ENCODE measurements at places on chromosomes 5 and 9. TPM values are rescaled to one million over a fixed set of nuclear protein-coding genes. Genes with fewer than 3 reads are reported as not detected.

DNA sequence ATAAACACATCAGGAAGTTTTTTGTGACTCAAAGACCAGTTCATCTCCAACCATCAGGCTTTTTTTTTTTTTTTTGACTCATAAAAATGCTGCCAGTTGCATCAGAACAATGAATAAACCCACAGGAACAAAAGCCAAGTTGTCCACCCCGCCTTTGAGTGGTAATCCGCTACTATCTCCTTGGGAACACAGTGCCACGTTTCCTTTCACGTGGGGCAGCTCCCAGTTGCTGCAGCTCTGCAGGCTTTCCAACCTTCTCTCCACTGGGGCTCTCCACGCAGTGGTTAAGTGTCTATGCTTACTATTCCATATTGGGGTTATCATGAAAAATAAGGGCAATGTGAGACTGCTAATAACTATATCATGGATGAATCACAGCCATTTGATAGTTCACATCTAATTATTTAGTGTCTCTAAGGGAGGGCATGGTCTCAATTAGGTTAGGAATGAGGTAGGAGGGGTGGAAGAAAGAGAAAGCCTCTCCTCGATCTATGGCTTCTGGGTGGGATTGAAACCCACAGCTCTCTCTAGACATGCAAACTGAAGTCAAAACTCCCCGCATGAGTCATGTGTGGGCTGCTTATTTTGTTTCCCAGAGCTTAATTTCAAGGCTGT, 55.8 kb upstream of the ACTBL2 start:
- H3K27me3 ChIP-seq: no peaks in the 10 kb centered on the region
- no peak overlapping the region for H3K27ac ChIP-seq
- DNase-seq: no peak
- no peaks in the 10 kb centered on the region for H3K36me3 ChIP-seq
- no peak overlapping the region for H3K4me3 ChIP-seq

GRCh38 chr5:126912616-126913200, 117.7 kb downstream of the MARCHF3 start:
- no peak overlapping the region for H3K4me3 ChIP-seq
- DNase-seq: no peak
- no peaks in the 10 kb centered on the region for H3K4me1 ChIP-seq
- H3K36me3 ChIP-seq: no peaks in the 10 kb centered on the region

GRCh38 chr9:107059220-107059619, 196.3 kb downstream of the ZNF462 start:
- H3K36me3 ChIP-seq: no peaks in the 10 kb centered on the region
- no peaks in the 10 kb centered on the region for H3K4me1 ChIP-seq
- no peak for DNase-seq

GRCh38 chr5:87074934-87075541, 192.6 kb upstream of the RASA1 start:
- H3K27ac ChIP-seq: no peak overlapping the region
- H3K27me3 ChIP-seq: no peaks in the 10 kb centered on the region
- H3K4me3 ChIP-seq: no peak overlapping the region
- no peaks in the 10 kb centered on the region for H3K36me3 ChIP-seq
- DNase-seq: peak; percentile 67

DNA sequence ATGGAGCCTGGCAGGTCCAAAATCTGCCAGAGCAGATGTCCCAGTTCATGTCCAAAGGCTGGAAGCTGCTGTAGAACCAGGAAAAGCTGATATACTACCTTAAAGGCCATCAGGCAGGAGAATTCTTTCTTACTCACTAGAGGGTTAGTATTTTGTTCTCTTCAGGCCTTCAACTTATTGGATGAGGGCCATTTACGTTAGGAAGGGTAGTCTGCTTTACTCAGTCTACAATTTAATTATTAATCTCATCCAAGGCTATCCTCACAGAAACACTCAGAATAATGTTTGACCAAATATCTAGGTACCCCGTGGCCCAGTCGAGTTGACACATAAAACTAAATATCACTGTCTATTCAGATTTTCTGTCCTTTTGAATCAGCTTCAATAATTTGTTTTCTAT, 437.4 kb downstream of the TLE4 start:
- H3K4me1 ChIP-seq: peaks cover 10% of the 10 kb centered on the region
- H3K27me3 ChIP-seq: no peaks in the 10 kb centered on the region
- H3K27ac ChIP-seq: no peak overlapping the region
- H3K36me3 ChIP-seq: no peaks in the 10 kb centered on the region
- no peak for DNase-seq
- H3K4me3 ChIP-seq: no peak overlapping the region

- H3K27me3 ChIP-seq: no peaks in the 10 kb centered on the region
- no peak overlapping the region for H3K27ac ChIP-seq
- H3K36me3 ChIP-seq: no peaks in the 10 kb centered on the region
- DNase-seq: no peak
Observed at GRCh38 chr5:34545626-34546025, 110.5 kb upstream of the RAI14 start.

- H3K36me3 ChIP-seq: no peaks in the 10 kb centered on the region
- DNase-seq: no peak
- no peaks in the 10 kb centered on the region for H3K27me3 ChIP-seq
- H3K4me3 ChIP-seq: no peak overlapping the region
- no peaks in the 10 kb centered on the region for H3K4me1 ChIP-seq
- H3K27ac ChIP-seq: no peak overlapping the region
Observed at GRCh38 chr5:135851915-135852845, 17.7 kb downstream of the SLC25A48 start.

DNA sequence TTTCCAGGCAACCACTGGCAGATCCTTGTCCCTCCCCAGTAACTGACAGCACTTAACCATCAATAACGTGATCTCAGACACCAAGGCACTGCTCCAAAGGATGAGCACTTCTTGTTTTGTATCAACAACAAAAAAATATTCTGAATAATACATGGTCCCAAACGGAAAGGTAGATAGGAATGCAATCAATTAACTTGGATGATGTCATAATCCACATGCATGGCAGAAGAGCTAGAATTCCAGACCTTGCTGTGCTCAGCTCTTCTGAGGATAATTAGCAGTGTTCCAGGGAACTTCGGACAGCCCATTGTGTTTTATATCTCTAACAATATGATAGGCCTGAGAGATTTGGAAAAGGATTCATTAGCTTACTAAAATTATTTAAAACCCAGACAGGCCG, 288.4 kb upstream of the PCSK5 start:
- H3K27ac ChIP-seq: no peak overlapping the region
- no peaks in the 10 kb centered on the region for H3K27me3 ChIP-seq
- H3K4me3 ChIP-seq: no peak overlapping the region
- DNase-seq: no peak

DNA sequence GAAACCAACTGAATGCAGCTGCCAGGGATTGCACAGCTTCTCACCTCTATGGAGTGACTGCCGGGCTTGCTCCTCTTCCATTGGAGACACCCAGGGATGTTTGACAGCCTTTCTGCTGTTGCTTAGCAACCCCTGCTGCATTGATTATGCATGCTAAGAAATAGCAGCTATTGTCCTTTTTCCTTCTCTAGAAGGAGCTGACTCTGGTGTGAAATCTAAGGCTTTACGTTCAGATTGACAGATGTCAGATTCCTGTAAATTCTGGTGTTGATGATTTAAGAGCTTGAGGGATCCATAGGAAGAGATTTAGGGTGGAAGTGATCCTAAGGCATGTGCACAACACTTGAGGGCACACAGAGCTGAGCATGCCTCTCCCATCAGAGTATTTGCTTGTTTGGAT, 267.7 kb downstream of the NTRK2 start:
- H3K27ac ChIP-seq: no peak overlapping the region
- no peaks in the 10 kb centered on the region for H3K36me3 ChIP-seq
- H3K4me3 ChIP-seq: no peak overlapping the region
- H3K27me3 ChIP-seq: no peaks in the 10 kb centered on the region

DNA sequence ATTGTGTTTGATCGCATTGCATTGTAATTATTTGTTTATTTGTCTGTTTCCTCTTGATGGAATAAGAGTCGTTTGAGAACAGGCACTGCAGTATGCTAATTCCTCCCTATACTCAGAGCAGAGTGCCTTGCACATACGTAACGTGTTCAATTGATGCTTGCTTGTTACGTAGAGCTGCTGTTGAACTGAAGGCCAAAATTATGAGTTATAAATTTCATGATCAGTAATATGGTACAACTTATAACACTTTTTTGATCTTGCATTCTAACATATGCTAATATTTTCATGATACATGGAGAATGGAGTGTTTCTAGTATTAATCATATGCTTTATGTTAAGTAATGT, 26.5 kb upstream of the LIFR start:
- no peak overlapping the region for H3K4me3 ChIP-seq
- H3K4me1 ChIP-seq: no peaks in the 10 kb centered on the region
- H3K27me3 ChIP-seq: no peaks in the 10 kb centered on the region
- no peak for DNase-seq
- no peaks in the 10 kb centered on the region for H3K36me3 ChIP-seq

DNA sequence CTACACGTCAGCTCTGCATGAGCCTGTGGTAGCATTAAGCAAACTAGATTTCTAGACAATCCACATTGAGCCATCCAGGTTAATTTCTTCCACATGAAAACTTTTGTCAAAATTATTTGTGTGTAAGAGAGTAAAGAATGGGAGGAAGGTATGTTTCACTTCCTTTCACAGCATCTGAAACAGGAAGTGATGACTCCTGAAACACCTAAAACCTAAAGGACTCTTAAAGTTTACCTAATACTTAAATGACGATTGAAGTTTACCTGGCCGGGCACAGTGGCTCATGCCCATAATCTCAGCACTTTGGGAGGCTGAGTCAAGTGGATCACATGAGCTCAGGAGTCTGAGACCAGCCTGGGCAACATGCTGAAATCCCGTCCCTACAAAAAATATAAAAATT, 223.8 kb downstream of the CEMIP2 start:
- no peak overlapping the region for H3K27ac ChIP-seq
- H3K27me3 ChIP-seq: no peaks in the 10 kb centered on the region
- H3K36me3 ChIP-seq: no peaks in the 10 kb centered on the region
- H3K4me3 ChIP-seq: no peak overlapping the region

DNA sequence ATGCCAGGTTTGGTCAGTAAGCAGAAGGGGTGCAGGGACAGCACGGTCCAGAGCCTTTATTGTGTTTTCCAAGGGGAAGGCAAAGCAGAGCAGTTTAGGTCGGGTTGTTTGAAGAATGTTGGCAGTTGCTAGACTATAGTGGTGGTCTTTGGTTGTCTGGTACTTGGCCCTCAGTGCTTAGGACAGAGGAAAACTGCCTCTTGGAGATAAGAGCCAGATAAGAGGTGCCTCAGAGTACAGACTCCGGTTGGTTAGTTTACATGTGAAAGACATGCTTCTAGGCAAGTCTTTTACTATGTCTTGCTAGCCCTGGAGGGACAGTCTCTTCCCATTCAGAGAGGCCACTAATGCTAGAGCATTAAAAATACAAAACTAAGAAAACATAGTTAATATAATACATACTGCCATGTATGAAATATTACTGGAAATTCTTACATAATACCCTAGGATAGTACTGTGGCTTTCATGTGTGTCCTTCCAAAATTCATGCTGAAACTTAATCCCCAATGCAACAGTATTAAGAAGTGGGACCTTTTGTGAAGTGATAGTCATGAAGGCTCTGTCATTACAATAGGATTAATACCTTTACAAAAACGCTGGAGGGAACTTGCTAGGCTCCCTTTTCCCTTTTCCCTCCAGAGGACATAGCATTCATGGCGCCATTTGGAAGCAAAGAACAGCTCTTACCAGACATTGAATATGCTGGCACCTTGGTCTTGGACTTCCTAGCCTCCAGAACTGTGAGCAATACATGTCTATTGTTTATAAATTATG, 280.4 kb downstream of the TMEM167A start:
- no peaks in the 10 kb centered on the region for H3K4me1 ChIP-seq
- H3K27ac ChIP-seq: no peak overlapping the region

GRCh38 chr9:74935008-74935407, 17.7 kb downstream of the C9orf40 start:
- H3K4me3 ChIP-seq: no peak overlapping the region
- no peak overlapping the region for H3K27ac ChIP-seq
- H3K36me3 ChIP-seq: no peaks in the 10 kb centered on the region

GRCh38 chr5:69468631-69469030, 24.0 kb upstream of the OCLN start:
- H3K36me3 ChIP-seq: no peaks in the 10 kb centered on the region
- H3K27ac ChIP-seq: no peak overlapping the region
- no peaks in the 10 kb centered on the region for H3K27me3 ChIP-seq
- H3K4me3 ChIP-seq: no peak overlapping the region
- DNase-seq: no peak

BARHL1 gene
- total RNA-seq: not detected

FBP2 gene
- 29.3 TPM for total RNA-seq

SPINK5 gene
- total RNA-seq: 0.45 TPM

PCDHA11 gene
- total RNA-seq: 1.1 TPM
